NCI-H1105 treated with DMSO at 0.1 percent for 48 hours (cell line): ENCODE measurements at places on chromosomes 12 and 14.

GRCh38 chr14:38128640-38129039 is 79.1 kb upstream of the SSTR1 start:
- DNase-seq: no peak

GRCh38 chr14:52961060-52961639 is 10.3 kb upstream of the FERMT2 start:
- DNase-seq: peak; percentile 77

DNA sequence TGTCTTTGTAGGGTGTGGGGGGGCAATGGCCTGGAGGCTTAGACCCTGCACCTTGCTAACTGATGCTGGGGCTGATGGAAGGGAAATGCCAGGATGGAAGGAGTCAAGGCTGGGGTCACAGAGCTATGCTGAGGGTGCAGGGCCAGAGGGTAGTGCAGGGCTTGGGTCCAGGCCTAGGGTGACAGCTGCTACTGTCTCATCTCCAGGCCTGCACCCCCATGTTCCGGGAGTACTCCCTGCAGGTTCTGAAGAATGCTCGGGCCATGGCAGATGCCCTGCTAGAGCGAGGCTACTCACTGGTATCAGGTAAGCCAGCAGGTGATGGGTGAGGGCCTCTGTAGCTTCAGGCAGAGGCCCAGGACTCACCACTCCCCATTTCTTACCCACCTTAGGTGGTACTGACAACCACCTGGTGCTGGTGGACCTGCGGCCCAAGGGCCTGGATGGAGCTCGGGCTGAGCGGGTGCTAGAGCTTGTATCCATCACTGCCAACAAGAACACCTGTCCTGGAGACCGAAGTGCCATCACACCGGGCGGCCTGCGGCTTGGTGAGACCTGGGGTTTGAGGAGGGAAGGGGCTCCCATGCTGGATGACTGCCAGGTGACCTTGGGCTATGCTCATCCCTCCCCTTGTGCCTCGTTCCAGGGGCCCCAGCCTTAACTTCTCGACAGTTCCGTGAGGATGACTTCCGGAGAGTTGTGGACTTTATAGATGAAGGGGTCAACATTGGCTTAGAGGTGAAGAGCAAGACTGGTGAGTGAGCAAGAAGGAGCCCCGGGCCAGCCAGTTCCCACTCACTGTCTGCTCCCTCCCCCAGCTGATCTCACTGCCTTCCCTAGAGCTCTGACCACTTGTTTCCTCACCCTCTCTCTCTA is 4.1 kb downstream of the SHMT2 start:
- no peak for DNase-seq

- no peak for DNase-seq
Measured at GRCh38 chr14:92553438-92553837, 39.9 kb downstream of the RIN3 start.

- no peak for DNase-seq
Measured at GRCh38 chr14:45246691-45247090, 6.3 kb downstream of the MIS18BP1 start.

DNA sequence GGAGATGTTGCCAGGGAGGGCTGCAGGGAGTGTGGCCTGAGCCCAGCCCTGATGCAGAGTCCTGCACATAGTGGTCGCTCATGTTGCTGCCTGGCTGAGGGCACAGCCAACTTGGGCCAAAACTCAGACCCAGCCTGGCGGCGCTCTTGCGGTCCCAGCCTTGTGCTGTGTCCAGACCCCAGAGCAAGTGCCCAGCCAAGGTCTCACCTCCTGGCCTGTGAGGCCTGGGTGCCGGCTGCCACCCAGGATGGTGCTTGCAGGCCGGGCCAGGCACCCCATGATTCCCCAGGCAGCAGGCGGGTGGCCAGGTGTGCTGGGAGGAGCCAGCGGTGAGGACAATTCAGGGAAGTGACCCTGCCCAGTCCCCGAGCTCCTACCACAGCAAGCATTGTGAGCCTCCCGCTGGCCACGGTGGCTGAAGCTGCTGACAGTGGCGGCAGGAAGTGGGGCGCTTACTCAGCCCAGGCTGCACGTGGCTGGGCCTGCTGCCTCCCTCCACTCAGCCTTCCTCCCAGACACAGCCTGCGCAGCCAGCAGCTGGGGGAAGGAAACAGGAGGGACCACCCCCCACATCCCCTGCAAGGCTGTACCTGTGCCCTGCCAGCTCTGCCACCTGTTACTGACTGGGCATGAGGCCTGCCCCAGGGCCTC is 17.7 kb upstream of the PGF start:
- no peak for DNase-seq

GRCh38 chr12:11731042-11731357 is 81.5 kb downstream of the ETV6 start:
- DNase-seq: no peak

DNA sequence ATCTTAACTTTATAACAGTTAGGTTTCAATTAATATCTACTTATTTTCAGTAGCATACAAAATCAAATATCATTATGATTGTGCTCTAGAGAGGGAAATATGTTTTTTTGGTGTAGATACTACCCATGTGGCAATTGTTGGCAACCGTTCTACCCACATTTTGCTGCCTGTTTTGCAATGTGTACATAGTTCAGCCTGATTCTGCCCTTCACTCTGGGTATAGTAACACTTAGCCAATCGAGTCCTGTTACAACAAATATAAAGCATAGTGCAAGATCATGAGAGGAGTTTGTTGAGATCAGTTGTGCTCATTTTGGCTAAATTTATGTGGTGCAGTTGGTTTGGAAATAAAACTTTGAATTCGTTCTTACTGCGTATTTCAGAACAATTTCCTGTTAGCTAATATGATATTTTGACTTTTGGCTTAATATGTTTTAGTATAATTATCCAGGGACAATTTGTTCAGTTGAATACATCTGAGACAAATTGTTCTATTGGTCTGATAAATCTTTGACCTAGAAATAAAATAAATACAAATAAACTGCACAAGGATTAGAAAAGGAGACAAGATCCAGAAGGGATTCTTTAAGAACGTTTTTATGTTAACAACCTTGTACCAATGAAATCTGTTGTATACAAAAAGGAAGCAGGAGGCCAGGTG is 76.9 kb downstream of the ATF7IP start:
- no peak for DNase-seq

DNA sequence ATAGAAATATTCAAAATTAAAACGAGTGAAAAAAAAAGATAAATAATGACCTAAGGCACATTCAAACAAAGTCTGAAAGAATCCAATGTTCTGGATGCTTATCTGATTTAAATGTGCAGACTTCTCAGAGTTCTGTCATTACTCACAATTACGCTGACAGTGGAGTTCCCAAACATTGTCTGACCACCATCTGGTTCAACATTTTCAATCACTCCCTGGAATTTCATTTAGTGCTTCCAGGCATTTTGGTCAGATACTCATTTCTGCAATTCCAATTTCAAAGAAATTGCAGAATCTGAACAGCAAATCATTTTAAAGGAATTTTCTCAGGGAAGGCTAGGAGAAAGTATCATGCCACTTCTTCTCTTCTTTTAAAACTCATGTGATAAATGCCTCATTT is 398.2 kb upstream of the PDE3A start:
- no peak for DNase-seq

GRCh38 chr14:95255013-95255412 is 64.7 kb downstream of the CLMN start:
- no peak for DNase-seq

DNA sequence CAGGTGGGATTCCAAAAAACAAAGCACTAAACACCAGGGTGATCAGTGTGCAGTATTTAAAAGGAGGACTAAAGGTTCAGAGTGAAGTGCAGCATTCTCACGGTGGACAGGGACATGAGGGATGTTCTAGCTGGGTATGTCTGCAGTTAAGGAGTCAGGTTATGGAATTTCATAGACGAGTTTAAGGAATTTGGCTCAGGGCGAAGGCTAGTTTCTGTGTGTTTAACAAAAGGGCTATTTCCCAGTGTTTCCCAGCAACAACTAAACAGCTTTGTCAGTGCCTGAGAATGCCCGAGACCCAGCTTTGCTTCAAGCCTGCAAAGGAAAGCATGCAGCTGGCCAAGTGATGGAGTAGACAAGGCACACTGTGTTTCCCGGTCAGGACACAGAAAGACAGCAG is 7.0 kb downstream of the KRT1 start:
- DNase-seq: no peak
